ENCODE measurements at places on chromosomes 11 and 22. TPM values are rescaled to one million over a fixed set of nuclear protein-coding genes. Genes with fewer than 3 reads are reported as not detected.

DNA sequence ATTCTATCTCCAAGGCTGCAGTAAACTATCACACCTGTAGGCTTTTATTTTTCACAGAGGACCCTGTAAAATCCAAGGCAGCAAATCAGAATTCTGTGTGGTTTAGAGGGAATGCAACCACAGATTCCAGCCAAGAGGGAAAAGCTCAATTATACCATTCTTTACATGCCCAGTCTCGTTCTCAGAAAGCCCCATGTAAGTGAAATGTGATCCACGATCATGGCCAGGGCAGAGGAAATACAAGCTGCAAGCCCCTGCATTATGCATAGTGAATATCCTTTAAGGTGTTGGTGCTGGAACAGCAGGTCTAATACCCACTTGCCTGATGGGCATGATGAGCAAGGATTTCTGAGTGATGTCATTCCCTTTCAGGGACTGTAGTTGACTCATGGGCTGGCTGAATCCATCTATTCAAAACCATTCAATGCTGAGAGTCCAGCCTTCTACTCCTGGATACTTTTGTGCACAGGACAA is 198.7 kb upstream of the MTMR2 start:
- ATAC-seq = peak; percentile 83

DNA sequence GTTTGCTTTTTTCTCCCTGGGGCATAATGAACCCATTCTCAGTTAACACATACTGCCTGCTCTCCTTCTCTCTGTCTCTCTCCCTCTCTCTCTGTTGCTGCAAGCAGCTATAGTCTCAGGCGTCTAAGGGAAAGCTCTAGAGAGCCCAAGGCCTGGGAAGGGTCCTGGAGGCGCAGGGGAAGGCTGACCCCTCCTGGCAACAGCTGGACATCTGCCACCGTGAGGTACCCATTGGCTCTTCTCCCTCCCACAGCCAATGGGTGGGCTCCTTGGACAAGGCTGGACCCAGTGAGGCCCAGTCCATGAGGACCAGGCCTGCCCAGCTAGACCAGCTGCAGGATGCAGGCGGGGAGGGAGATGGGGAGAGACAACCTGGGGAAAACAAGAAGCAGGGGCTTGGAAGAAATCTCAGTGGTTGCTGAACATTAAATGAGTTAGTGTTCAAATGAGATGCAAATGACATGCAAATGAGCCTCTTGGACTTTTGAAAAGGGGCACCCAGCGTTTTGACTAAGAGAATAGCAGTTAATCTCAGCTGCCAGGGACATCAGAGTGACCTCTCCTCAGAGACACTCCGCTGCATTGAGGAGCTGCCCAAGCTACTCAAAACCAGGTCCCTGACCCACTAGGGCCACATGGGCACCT is 349.7 kb downstream of the BUD13 start:
- ATAC-seq = no peak

GRCh38 chr11:112346586-112346985 is 85.9 kb upstream of the PLET1 start:
- no peak for ATAC-seq

GRCh38 chr22:30586414-30586813 is 5.3 kb downstream of the PES1 start:
- ATAC-seq = no peak

DNA sequence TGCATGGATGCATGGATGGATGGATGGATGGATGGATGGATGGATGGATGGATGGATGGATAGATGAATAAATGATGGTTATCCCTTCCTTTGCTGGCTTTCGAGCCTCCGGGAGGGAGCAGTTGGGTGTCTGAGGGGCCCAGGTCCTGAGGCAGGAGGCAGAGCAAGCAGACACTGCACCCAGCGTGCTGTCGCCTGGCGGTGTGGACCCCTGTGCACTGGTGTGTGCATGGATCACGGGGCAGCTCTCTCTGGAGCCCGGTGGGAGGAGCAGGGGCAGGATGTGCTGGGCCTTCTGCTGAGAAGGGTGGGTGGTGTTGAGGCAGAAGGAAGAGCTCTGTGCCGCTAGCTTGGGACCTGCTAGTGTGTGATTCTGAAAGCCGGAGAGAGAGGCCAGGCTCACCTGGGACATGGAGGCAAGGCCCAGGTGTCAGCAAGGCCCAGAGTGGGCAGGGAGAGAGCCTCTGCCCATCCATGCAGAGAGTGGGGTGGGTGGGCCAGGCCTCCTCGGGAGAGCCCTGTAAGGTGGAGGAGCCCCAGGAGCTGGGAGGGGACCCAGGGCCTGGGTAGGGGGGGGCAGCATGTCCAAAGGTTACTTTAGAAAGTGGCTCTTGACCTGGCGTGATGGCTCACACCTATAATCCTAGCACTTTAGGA is 254.4 kb downstream of the BRD1 start:
- ATAC-seq = no peak

GAS2 gene
- 1.2 TPM for total RNA-seq

SLC5A1 gene
- 8.1 TPM for total RNA-seq

OSM gene
- total RNA-seq = 0.28 TPM

DNA sequence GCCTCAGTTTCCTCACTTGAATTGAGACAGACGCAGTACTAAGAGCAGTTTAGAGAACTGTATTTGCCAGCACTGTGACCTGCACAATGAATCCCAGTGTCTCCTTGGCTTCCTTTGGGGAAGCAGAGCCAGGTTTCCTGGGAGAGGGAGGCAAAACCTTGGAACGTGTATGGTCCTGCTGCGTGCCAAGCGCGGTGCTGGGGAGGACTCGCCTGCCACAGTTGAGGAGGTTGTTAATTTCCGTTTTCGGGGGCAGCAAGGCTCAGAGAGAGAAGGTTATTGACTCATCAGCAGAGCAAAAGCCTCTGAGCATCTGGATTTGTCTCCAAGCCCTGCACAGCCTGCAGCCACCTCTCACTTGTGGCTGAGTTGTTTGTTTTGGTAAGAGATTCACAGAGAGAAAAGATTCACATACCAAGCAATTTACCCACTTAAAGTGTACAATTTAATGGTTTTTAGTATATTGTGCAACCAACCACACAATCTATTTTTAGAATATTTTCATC is 10.8 kb downstream of the SYT12 start:
- ATAC-seq = peak; percentile 33

KCNK4 gene
- total RNA-seq = not detected

GRCh38 chr11:64872790-64873488 is 5.5 kb downstream of the EHD1 start:
- no peak for ATAC-seq

Measured in esophagus mucosa (tissue), 1 donor.